Ovary (tissue), 10 donors: ENCODE measurements at places on chromosomes 7 and 10. TPM values are rescaled to one million over a fixed set of nuclear protein-coding genes. Genes with fewer than 3 reads are reported as not detected.

DNA sequence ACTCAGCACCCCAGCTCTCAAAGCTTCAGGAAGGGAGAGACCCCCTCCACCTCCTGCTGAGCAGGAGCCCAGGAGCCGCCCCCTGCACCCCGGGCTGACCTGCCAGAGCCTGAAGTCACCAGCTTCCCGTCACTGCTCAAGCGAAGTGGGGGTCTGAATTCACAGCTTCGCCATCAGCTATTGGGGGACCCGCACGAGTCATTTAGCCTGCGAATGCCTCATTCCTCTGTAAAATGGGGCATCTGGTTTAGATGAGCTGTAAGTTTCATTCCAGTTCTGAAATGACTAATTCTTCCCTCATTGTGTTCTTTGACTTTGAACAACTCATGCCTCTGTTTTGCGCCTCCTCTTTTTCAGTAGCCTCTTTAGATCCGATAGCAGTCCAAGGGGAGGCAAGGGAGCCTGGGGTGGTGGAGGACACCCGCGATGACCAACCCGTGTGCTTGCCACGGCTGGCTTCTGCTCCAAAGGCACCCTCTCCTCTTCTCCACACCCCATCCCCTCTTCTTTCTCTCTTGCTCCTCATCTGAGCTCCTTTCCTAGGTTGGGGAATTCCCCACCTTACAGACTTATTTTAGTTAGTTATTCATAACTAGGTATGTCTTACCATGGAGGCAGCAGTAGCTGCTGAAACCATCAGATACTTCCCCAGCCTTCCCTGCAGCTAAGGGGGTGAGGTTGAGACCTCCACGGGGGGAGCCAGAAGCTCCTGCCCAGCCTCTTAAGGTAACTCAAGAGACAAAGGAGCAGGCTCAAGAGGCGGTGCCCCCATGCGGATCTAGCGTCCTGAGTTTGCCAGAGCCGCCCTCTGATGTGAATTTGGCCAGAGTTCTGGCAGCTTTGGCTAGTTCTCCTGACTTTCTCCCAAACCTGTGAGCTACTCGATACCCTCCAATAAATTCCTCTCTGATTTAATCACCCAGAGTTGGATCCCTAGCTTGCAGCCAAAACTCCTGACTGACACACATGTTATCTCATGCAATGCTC, 47.7 kb downstream of the RBM17 start:
- no peak for DNase-seq

DNA sequence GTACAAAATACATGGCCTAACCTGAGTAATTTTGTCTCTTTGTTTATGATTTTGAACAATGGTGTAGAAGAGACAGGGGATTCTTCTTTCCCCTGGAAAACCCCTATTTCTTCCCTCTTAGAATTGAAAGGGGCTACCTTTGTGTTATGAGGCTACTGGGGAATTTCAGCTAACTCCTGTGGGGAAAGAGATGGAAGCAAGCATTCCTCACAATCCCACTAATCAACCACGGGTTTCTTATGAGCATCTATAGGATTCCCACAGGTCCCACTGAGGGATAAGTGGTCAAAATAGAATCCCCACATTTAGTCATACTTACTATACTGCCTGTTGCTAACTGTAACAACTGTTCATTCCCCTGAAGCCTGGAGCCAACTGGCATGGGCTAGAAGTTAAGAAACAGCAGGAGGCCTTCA, 32.2 kb upstream of the ITGB8 start:
- DNase-seq = no peak

DNA sequence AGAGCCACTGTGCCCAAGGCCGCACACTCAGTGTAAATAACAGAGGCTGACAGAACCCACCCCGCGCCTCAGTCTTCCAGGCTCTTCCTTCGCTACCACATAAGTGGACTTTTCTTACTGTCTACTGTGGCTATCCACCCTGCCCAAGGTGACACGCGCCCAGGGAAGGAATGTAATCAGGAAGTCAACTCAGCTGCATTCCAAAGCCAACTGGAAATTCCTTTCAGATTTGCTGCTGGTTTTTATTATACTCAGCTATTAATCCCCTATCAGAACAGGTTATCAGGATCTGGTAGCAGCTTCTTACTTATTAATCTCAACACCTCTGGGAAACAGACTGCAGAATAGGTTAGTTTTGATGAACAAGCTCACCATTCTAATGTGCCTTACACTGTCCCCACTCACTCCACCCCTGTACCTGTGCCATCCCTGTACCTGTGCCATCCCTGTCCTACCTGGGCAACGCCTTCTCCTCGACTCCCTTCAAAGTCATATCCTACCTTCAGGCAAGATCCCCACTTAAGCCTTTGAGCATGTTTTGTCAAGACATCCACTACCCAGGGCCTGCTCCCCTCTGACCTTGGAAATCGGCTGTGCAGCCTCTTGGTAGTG, 90.7 kb downstream of the NHLRC2 start:
- no peak for DNase-seq

GRCh38 chr10:35643151-35644049, 1.3 kb upstream of the FZD8 start:
- peak; percentile 67 for DNase-seq

GRCh38 chr7:56447864-56448693, 331.9 kb upstream of the NUPR2 start:
- peak; percentile 66 for DNase-seq

DNA sequence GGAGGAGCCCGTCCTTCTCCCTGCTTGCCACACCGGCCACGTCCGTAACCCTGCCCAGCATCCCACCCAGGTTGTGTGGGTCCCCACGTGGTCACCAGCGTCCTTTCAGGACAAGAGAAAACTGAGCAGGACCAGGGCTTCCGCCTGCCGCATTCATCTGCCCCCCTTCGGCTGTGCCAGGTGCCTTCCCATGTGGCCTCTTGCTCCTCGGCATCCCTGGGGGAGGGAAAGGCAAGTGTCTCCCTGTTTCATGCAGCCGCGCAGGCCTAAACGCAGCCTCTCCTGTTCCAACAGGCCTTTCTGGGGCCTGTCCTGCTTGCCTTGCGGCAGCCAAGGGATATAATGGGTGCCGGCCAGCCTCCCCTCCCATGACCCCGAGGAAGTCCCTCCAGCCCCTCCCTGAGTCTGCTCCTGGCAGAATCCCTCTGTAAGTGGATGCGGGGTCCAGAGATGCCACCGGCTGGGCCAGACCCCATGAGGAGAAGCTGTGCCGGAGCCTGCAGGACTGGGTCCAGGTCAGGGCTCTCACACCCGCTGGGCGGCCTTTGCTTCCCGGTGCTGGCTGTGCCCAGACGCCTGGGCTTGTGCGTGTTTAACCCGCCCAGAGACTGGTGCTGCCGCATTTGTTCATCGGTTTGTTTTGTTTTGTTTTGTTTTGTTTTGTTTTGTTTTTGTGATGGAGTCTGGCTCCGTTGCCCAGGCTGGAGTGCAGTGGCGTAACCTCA, 23.1 kb downstream of the SHH start:
- DNase-seq = no peak

CCL24 gene
- total RNA-seq = not detected
